Activated T-helper 2 cell treated with anti-CD3 and anti-CD28 coated beads, Interferon-gamma antibody, Interleukin-2, Interleukin-4, amounts not matched to agents 10 μg/mL and 5 μg/mL and 100 μg/mL, durations not matched to agents 14 hours and 24 hours and 36 hours (primary cell): ENCODE measurements at places on chromosomes 1 and 21. TPM values are rescaled to one million over a fixed set of nuclear protein-coding genes. Genes with fewer than 3 reads are reported as not detected.
A peak's percentile ranks its signal among the peaks of the same experiment; 100 is the strongest.

DNA sequence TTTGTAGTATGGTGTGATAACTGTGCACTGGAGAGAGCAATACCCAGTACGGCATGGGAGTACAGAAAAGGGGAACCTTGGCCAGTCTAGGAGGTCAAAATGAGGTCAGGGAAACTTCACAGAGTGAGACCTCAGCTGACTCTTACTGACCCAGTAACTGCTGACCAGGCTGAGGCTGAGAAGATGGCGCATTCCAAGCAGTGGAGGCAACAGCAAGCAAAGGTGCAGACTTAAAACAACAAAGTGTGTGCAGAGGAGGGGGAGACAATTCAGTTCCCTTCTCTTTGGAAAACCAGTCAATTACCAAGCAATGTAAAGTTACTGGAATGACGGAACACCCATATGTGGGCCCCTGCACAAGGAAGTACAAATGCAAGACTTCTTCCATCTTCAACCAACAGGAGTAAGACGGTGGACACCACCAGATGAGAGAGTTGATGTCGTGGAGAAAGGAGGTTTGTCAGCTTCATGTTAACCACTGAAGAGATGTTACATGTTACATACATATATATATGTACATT is 54.6 kb upstream of the PRDX6 start:
- no peak overlapping the region for H3K4me3 ChIP-seq
- no peaks in the 10 kb centered on the region for H3K36me3 ChIP-seq
- H3K4me1 ChIP-seq = peaks cover 3% of the 10 kb centered on the region

GRCh38 chr1:31447210-31447609 is 34.2 kb downstream of the SERINC2 start:
- DNase-seq = no peak
- H3K4me3 ChIP-seq = no peak overlapping the region
- H3K27me3 ChIP-seq = no peaks in the 10 kb centered on the region
- H3K4me1 ChIP-seq = no peaks in the 10 kb centered on the region
- H3K27ac ChIP-seq = no peak overlapping the region

DNA sequence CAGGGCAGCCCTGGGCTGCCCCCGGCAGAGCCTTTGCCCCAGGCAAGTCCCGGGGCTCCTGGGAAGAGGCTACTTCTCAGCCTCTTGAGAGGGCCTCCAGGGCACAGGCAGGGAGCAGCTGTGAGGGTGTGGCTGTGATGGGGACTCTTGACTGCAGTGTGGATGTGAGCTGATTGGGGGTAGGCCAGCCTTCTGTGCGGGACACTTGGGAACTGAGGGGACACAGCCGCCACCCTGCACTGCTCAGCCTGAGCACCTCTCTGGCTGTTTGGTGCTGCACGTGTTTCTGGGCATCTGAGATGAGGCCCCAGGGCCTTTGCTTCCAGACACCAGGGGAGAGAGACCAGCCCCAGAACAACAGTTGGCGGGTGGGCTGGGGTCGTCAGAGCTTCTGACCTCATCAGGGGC is 62.1 kb downstream of the SKI start:
- H3K27ac ChIP-seq = peak overlapping the region; percentile 93
- peaks cover 8% of the 10 kb centered on the region for H3K36me3 ChIP-seq
- H3K4me1 ChIP-seq = peaks cover 59% of the 10 kb centered on the region
- H3K4me3 ChIP-seq = peak overlapping the region; percentile 80

DNA sequence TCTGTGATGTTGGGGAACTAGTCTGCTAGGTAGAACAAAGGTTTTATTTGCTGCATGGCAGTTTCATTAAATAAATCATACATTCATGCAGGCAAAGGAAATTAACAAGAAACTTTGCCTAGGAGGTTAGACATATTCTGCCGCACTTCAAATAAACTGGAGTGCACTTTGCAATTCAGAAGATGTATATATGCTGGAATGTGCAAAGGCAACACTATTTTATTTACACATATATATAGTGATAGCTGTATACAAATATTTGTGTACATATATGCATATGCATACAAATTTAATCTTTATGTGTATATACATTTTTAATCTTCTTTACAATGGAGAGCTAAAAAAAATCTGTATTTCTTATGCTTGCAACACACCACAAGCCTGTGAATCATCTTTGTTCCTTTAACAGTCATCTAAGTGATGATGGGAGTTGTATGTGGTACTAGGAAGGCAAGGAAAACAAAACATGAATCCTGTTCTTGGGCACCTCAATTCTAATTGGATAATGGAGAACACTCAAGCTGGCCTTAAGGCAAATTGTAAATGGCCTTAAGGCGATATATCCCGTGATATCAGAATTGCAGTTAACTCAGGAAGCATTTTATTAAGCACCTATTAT is 605.8 kb upstream of the CAMK1G start:
- H3K27me3 ChIP-seq = peaks cover 11% of the 10 kb centered on the region
- H3K27ac ChIP-seq = no peak overlapping the region
- no peak for DNase-seq
- no peaks in the 10 kb centered on the region for H3K36me3 ChIP-seq

- H3K4me3 ChIP-seq = no peak overlapping the region
- no peak overlapping the region for H3K27ac ChIP-seq
- H3K4me1 ChIP-seq = peaks cover 14% of the 10 kb centered on the region
- DNase-seq = no peak
- H3K27me3 ChIP-seq = peaks cover 2% of the 10 kb centered on the region
- no peaks in the 10 kb centered on the region for H3K36me3 ChIP-seq
Observed at GRCh38 chr1:174788981-174789380, 210.8 kb upstream of the CACYBP start.

DNA sequence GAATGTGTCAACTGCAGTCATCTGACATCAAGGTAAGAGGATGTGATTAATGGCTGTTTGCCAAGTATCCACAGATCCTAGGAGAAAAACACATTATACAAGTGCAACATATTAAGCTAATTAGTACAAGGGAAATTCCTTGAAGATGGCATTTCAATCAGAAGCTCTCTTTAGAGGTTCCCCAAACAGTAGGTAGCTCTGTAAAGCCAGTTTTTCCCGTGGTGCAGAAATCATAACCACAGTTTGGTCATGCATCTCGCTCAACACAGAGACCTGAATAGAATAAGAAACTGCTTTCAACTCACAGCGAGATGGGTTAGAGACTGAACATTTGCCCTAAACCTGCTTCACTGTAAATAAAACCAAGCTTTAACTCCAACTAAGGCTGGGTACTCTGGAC is 230.5 kb upstream of the CAMK1G start:
- H3K27ac ChIP-seq = no peak overlapping the region
- no peak for DNase-seq
- no peaks in the 10 kb centered on the region for H3K4me1 ChIP-seq
- H3K36me3 ChIP-seq = no peaks in the 10 kb centered on the region
- no peak overlapping the region for H3K4me3 ChIP-seq
- H3K27me3 ChIP-seq = peaks cover 3% of the 10 kb centered on the region

DNA sequence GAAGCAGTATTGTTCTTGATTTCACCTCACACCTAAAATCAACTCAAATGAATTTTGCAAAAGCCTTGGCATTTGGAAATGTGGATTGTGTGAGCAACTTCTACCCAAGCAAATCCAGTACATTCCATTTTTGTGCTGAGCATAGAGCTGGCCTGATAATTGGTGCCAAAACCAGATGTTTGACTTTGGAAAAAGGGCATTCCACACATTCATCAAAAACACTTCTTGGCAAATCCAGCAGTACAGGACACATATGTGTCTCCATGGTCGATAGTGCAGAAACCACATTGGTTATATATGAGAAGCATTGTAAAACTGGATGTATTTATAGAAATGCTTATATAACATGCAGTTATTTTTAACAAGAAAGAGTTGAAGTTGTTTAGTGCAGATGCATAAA is 210.4 kb downstream of the KCNK2 start:
- no peaks in the 10 kb centered on the region for H3K4me1 ChIP-seq
- DNase-seq = no peak
- no peak overlapping the region for H3K4me3 ChIP-seq
- H3K27ac ChIP-seq = no peak overlapping the region
- no peaks in the 10 kb centered on the region for H3K36me3 ChIP-seq

GRCh38 chr1:170310951-170311350 is 165.2 kb downstream of the NTMT2 start:
- no peaks in the 10 kb centered on the region for H3K36me3 ChIP-seq
- H3K4me3 ChIP-seq = no peak overlapping the region
- H3K27me3 ChIP-seq = no peaks in the 10 kb centered on the region
- no peaks in the 10 kb centered on the region for H3K4me1 ChIP-seq
- no peak for DNase-seq

DNA sequence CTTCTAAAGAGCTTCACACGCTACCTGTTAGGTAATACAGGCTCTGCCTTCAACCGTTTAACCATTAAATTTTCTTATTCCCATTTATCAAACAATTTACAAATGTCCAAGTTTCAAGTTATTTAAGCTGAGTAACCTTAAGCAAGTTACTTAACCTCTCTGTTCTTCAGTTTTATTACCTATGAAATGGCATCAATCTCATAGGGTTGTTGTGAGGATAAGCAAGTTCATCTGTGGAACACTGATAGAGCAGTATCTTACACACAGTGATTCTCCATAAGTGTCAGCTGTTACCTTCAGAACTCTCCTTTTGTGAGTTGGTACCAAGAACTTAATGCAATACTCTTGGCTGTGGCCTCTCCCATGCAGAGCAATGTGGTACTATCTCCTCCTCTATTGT is 40.0 kb downstream of the GRIK3 start:
- no peaks in the 10 kb centered on the region for H3K4me1 ChIP-seq
- no peaks in the 10 kb centered on the region for H3K36me3 ChIP-seq
- H3K27me3 ChIP-seq = no peaks in the 10 kb centered on the region
- no peak for DNase-seq
- no peak overlapping the region for H3K27ac ChIP-seq
- H3K4me3 ChIP-seq = no peak overlapping the region

ALG6 gene
- 25.3 and 25.5 TPM in 2 replicates for total RNA-seq

VWA5B1 gene
- total RNA-seq = not detected in 2 replicates

OR2L2 gene
- total RNA-seq = 0.05 and 0.11 TPM in 2 replicates

CDA gene
- total RNA-seq = not detected in 2 replicates
